ENCODE measurements at places on chromosomes 7 and 10.

DNA sequence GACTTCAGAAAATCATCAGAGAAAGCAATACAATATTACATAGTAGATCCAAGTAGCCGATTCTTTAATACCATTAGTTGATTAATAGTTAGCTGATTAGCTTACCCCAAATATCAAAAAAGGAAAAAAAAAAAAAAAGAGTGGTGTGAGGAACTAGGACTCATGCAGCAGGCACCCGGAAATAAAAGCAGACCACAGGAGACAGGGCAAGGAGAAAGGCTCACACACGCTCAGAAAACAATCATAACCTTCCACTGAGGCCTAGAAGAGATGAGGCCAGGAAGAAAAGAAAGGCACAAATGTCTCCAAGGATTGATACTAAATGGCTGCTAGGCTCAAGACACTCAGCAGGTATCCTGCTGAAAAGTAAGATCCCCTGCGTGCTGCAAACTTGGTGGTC is 25.9 kb downstream of the TRDMT1 start:
- ATAC-seq: no peak

- ATAC-seq: peak; percentile 81
These were observed 27.8 kb downstream of the ZNF33A start for GRCh38 chr10:38038107-38038931.

DNA sequence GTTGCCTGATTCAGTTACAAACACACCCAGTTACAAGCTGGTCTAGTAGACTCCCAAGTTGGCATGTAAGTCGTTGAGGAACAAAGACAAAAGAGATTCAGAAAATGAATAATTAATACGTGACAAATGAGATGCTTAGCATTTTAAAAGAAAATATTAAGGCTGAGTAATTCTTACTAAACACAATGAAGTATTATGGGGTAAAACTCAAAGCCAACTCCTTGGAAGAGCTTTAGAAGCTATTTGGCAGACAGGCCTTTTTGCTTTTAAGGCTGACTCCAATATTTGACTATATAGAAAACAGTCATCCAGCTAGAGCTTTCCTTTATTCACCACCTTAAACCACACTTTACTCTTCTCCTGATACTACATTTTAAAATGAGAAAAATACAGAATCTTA is 5.4 kb downstream of the TRDMT1 start:
- no peak for ATAC-seq

DNA sequence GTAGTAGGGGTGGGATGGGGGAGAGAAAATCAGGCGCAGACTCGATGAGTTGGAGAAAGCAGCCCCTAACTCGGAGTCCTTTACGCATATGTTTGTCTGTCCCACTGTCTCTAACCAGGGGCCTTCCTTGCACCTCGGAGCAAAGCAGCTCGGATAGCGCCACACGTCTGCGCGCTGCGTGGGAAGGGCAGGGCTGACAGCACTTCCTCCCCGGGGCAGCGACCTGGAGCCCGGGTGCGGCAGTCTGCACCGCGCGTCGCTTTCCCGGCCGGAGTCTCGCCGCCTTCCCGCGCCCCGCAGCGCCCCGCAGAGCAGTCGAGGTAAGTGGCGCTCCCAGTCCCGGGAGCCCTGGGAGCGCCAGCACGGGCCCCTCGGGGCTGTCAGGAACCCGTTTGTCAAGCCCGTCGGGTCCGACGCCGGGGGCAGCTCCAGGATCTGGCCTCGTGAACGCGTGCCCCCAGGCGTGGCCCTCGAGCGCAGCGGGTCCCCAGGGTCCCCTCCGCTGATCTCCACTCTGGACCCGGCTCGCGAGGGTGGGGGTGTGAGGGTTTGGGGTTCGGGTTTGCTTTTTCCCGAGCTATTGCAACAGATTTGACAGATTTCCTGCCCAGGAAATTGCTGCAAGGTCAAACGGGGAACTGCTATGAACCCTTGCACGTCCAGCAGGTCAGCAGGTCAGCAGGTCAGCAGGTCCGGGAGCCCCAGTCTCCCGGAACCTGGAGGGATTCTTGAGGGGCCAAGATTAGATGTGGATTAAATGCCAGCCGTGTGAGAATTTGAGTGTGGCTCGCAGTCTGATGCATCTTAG is 597 bp downstream of the APBB1IP start:
- ATAC-seq: peak; percentile 72
